ENCODE measurements at places on chromosomes 2 and 18.

GRCh38 chr2:26487192-26487591 is 9.3 kb upstream of the OTOF start:
- DNase-seq, result no peak

GRCh38 chr2:230714136-230714480 is 1.5 kb downstream of the CAB39 start:
- no peak for DNase-seq

DNA sequence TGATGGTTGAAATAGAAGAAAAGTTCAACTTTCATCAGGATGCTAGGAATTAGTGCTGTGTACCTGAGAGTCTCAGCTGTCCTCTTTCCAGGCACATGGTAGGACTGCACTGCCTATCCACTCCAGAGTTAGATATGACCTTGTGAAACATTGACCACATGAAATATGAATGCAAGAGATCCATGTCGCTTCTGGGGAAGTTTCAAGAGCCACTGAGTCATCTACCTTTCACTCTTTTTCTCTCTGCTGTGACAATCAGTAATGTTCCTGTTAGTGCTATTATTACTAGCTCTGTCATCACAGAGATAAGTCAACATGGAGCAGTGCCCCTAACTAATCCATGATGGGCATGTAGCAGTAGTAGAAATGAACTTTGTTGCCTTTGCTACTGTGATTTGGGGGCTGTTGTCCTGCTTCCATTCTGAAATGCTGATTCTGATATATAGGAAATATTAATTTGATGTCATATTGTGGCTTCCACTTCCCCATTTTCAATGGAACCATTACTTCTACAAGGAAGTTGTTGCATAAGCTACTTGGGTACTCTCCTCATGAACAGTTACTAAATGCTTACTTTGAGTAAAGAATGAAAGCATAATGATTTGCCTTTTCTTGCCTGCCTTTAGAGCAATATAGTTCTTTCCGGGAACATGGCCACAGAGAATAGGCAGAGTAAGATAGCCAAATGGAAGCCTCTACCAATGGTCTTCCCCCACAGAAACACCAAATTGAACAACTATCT is 192.8 kb upstream of the ZNF521 start:
- no peak for DNase-seq

- no peak for DNase-seq
These were observed 19.9 kb upstream of the BCL2L11 start for GRCh38 chr2:111100765-111101162.

GRCh38 chr2:160429248-160430000 is 64.2 kb downstream of the RBMS1 start:
- DNase-seq, result no peak

- no peak for DNase-seq
These were observed 39.1 kb downstream of the TMEFF2 start for GRCh38 chr2:192155511-192156118.

GRCh38 chr2:62724886-62725711 is 19.6 kb downstream of the EHBP1 start:
- DNase-seq, result no peak

GRCh38 chr2:20317690-20318089 is 33.0 kb downstream of the PUM2 start:
- DNase-seq, result no peak

- DNase-seq, result no peak
These were observed 152.7 kb upstream of the HDAC4 start for GRCh38 chr2:239553376-239554000.

DNA sequence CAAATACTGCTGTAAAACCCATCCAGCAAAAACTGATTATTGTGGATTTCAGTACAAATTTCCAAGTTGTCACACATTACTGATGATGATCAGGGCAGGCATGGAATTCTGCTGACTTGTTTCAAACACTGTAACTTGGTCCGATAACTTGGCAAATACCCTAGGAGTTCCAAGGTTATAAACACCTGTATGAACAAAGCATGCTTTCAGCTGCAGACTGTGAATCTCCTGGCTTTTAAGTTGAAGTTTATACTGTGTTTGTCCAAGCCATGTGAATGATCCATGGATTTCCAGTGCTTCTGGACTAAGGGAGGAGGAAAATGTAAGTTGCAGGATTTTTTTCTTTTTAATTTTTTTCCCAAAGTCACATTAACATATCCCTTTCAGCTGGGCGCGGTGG is 70.0 kb upstream of the SLC25A52 start:
- no peak for DNase-seq

DNA sequence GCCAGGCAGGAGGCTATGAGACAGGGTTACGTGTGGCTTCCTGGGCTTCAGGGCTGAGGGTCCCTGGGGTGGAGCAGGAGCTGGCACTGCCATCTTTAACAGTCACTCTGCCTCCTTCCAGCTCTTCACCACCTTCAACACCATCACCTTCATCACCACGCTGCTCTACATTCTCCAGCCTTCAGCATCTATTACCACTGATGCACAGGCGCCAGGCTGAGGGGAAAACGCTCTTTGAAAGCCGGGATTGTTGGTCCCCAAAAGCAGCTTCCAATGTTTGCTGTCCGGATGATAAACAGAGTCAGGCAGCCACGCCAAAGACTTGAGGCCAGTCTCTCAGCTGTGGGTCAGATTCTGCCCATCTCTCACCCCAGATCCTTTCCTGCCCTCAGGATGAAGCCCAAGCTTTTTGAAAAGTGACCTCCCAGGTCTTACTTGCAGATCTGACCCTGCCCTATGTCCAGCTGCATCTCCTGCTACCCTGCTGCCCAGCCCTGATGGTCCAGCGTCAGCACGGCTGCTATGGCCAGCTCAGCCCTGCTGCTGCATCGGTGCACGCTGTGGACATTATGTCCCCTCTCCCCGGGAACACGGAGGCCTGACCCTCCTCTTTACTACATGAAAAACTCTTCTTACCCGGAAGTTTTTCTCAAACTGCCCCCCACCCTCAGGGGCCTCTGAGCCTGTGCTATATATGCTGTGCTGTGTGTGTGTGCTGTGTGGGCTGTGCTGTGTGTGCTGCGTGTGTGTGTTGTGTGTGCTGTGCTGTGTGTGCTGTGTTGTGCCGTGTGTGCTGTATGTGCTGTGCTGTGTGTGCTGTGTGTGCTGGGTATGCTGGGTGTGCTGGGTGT is 31.2 kb upstream of the MAL start:
- no peak for DNase-seq

GRCh38 chr2:201858281-201859184 is 52.2 kb downstream of the CDK15 start:
- DNase-seq, result no peak

- DNase-seq, result no peak
These were observed 31.7 kb upstream of the DNMT3A start for GRCh38 chr2:25373269-25373981.

DNA sequence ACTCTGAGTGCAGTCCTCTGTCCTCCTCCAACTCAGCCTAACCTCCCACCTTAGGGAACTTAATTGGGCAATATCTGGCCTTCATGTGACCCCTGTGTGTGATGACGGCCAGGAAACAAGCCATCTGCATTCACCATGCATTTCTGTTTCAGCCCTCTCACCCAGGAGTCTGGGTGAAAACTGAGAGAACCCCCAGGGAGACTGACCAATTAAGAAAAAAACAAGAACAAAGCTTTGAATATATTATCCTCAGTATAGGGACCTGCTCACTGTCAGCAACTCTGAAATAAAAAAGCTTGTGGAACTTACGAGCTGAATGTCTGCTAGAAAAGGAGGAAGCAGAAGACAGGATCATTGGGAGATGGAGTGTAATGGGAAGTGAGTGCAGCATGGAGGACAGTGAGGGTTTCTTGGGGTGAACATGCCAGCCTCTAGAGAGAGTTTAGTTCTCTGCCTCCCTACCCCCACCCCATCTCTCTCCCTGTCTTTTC is 9.5 kb downstream of the MAPRE2 start:
- no peak for DNase-seq

DNA sequence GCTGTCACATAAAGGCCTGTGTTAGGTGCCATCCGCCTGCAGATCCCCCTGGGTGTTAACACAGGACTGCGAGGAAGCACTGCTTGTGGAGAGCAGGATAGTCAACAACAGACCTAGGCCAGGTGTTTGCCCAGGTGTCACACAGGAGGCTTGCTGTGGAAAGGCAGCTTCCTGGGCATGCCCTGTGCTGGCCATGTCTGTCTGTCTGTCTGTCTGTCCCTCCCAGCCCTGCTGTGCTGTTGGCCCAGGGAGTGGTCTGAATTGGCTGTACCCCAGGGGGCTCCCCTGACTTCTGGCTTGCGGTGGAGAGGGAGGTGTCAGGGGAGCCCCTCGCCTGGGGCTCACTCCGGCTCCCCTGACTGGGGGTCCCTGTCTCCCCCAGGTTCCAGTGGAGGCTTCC is 53.2 kb downstream of the SH3BP4 start:
- no peak for DNase-seq

GRCh38 chr18:10497206-10497749 is 28.5 kb upstream of the NAPG start:
- no peak for DNase-seq

DNA sequence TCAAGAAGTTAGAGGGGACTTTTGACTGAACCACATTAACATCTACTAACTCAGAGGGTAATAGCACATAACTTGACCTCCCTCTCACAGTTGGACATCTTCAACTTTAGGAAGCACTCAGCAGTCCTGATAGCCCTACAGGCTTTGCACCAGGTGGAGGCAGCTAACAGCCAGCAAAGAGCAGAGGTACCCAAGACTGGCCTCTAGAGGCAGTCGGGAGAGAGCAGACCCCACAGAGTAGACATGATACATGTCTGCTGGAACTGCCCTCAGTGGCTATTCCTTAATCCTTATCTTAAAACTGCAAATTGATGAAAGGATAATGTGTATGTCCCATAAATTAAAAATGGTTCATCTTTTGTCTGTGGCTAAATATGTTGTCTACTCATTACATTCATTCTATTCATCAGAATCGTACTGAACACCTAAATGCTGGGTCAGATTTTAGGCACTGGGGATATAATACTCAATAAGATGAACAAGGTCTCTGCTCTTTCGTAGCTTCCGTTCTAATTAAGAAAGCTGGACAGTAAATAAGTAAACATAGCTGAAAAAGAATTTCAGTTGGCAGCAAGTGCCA is 49.8 kb downstream of the CAB39 start:
- peak; percentile 62 for DNase-seq

GRCh38 chr2:187774551-187775071 is 220.4 kb upstream of the TFPI start:
- no peak for DNase-seq
